Stimulated activated CD4-positive, alpha-beta T cell treated with anti-CD3 and anti-CD28 coated beads, Interleukin-4, amount 100 ng/mL, for 4 hours (primary cell): ENCODE measurements at places on chromosomes 4 and X.

DNA sequence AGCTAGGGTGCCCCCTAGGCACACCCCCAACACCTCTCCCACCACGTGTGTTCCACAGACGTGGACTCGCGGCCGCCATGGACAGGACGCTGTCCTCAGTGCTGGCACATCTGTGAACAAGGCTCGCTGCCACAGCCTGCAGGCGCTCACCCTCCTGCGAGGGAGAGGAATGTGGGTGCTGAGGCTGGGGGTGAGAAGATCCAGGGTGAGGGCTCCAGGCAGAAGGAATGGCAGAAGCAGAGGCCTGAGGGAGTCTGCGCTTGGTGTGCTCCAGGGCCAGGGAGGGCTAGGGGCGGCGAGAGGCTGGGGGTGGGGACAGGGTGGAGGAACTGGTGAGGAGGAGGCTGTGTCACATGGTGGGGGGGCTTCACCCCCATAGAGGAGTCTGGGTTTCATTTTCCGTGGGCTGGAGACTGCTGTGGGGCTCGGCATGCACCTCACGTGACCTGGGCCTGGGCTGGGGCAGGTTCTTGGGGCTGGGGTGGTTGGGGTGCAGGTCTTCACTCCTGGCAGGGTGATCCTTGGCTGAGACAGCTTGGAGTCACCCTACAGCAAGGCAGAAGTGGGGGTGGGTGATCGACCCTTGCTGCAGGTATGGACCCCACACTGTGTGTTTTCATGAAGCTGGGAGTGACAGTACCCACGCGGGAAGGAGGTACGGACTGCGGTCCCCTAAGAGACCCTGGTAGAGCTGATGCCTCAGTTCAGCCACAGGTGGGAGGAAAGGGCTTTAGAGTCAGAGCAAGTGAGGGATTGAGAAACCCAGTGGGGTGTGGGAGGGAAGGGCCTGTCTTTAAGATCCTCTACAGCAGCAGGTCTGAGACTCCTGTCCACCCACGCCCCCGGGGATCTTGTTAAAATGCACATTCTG lies 103.7 kb downstream of the PSAPL1 start:
- no peak for DNase-seq

GRCh38 chr4:13700021-13700857 lies 72.7 kb upstream of the BOD1L1 start:
- DNase-seq, result no peak

DNA sequence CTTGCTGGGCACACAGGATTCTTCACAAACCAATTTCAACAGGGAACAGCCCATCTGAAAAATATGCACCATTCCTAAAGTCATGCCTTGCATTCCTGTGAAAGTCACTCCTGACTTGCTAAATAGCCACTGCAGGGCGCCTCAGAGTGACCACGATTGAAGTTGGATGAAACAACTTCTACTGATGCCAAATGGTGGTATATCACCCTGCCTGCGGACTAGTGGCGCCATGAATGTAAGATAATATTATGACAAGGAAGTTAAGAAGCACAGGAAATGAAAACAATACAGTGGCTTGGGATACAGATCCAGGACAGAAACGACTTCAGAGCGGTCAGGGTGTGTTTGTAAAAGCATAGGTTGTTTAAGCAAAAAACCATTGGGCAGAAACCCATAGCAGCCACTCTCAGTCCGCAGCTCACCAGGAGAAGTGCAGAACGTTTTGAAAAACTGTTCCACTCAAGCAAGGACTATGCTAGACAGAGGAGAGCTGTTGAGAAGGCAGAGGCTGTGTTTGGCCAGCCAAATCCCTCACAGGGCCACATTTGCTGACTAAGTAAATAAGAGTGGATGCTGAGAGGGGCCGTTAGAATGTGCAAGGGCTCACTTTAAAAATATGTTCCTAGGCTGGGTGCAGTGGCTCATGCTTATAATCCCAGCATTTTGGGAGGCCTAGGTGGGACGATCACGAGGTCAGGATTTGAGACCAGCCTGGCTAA lies 250.4 kb downstream of the PTTG2 start:
- DNase-seq, result no peak

DNA sequence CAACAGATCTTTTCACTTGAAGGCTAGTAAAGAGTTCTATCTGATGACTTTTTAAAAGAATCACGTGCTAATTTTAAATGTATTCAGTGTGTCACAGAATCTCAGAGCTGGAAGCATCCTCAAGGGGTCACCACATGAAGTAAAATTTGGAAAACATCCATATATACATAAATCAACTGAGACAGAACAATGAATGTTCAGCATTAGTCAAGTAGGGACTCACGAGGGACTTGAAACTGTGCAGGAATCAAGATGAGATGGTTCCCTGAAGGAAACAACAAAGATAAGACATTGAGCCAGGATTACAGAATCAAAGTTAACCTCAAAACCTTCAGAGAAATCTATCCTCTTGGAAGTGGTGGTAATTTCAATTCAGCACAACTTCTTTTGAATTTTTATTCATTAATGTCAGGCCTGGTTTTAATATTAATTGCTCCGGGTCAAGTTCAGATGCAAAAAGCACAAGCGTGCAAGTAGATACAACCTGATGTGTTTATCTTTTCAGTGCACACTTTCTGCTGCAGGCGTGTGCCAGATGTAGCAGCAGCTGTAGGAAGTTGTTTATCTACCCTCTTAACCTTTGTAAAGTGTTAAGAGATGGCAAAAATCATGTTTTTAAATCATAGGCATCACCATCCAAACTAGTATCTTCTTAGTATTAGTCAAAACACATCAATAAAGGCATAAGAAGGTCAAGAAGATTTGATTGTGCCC lies 87.7 kb upstream of the SRD5A3 start:
- no peak for DNase-seq

DNA sequence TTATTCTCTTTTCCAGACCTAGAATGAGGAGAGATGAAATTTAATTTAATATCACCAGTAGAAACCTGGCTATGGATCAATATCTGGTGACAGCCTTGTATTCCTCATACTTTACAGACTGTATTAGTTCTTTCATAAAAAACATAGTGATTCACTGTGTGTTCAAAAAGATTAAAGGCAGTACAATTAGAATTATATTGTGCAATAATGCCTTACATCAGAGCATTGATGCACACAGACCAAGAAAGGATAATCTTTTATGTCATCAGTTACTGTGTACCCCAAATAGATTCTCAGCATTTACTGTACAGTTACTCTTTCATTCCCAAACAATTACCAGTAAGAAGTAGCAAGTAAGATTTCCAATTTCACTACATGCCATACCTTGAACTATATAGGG lies 260.5 kb upstream of the ANXA10 start:
- no peak for DNase-seq

- no peak for DNase-seq
These were observed 83.6 kb downstream of the JAKMIP1 start for GRCh38 chr4:6116696-6117285.

GRCh38 chrX:15909605-15910004 lies 55.0 kb upstream of the AP1S2 start:
- no peak for DNase-seq

DNA sequence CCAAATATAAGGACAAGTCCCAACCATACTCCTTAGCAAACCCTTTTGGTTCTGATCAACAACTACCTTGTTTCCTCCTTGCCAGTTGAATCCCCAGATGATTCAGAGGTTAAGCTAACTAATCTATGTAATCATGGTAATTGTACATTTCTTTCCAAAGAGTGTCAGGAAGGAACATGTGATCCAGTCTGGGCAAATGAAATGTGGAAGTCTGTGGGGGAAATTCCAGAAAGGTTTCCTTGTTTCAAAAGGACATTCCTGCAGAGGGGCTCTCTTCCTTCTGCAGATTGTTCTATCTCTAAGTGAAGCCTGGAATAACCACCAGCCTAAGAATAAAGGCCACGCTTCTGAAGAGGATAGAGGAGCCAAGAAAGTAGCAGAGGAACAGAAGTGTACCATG lies 7.0 kb downstream of the PRSS12 start:
- no peak for DNase-seq

- DNase-seq, result no peak
These were observed 32.1 kb downstream of the PIGG start for GRCh38 chr4:531076-531475.

DNA sequence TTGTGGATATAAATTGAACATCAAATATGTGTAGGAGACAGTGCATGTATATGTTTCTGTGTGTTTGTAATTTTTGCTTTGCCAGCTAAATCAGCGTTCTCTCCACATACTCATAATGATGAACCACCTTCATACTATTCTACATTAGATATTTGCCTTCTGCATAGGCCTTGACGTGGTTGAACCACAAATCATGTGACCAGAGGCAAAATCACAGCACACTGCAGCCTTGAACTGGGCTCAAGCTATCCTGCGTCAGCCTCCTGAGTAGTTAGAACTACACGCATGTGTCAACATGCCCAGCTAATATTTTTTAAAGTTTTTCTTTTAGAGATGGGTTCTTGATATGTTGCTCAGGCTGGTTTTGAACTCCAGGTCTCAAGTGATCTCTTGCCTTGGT lies 9.5 kb downstream of the UBQLN2 start:
- DNase-seq, result peak; percentile 1

DNA sequence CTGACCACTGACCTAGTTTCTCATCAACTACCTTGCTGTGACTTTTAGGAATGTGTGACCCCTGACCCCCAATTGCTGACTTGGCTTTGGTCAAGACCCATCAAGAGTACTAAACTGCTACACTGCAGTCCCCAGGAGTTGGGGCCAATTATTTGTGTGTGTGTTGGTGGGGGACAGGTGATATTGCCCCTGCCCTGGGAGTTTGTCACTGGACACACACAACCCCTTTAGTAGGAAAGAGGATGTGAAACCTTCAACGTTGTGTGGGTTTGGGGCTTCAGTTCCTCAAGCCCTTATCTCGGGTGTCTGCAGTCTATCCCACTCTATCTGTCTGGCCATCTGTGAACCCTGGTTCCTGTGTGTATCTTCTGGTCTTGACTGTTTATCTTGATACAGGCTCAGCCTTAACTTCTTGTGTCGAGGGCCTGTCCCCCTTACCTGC lies 6.5 kb downstream of the SASH3 start:
- DNase-seq, result no peak

DNA sequence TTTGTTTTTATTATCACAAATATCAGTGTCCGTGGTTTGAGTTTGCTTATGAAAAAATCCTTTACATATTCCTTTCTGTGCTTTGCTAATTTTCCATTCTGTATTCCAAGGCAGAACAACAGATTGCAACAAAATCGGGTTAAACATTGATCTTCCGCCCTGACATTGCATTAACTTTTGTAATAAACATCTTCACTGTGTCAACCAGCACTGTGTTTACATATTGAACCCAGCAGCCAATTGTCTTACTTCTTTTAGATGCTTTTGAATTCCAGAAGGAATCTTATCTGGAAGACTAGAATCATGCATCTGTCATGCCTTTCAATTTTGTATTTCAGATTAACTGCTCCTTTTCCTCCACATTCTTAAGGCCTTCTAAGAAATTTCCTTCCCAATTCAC lies 147.8 kb upstream of the CXXC4 start:
- DNase-seq, result no peak

GRCh38 chrX:9560219-9560618 lies 95.4 kb downstream of the TBL1X start:
- DNase-seq, result no peak

GRCh38 chrX:43753637-43754036 lies 97.5 kb downstream of the MAOA start:
- DNase-seq, result no peak

GRCh38 chr4:179867300-179867878 lies 2375.8 kb upstream of the TENM3 start:
- no peak for DNase-seq

DNA sequence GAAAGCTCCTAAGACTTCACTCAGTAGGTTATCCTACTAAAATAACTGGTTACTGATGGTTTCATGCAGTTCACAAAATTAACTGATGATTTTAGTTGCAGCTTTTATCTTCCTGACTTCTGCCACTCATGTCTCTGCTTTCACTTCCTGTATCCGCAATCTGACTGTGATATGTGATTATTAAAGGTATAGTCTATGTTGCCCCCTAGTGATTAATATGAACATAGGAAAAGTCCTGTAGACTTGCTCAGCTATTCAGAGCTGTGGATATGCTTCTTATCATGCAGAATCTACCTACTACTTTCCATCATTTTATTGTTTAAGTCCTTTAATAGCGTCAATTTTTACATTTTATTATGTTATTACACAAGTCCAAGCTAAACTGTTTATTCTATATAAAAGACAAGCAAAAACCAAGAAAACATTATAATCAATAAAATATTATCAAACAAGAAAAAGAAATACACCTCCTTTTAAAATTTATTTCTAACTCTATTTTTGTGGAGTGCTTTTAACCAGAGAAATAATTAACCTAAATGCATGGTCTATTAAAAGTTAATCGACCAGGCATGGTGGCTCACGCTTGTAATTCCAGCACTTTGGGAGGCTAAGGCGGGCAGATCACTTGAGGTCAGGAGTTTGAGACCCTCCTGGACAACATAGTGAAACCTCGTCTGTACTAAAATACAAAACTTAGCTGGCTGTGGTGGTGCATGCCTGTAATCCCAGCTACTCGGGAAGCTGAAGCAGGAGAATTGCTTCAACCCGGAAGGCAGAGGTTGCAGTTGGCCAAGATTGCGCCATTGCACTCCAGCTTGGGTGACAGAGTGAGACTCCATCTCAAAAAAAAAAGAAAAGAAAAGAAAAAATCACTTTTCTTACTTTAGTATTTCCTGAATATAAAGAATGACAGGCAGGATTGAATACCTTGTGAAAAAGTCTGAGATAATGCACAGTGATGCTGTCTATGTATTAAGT lies 40.4 kb upstream of the TLR2 start:
- no peak for DNase-seq

DNA sequence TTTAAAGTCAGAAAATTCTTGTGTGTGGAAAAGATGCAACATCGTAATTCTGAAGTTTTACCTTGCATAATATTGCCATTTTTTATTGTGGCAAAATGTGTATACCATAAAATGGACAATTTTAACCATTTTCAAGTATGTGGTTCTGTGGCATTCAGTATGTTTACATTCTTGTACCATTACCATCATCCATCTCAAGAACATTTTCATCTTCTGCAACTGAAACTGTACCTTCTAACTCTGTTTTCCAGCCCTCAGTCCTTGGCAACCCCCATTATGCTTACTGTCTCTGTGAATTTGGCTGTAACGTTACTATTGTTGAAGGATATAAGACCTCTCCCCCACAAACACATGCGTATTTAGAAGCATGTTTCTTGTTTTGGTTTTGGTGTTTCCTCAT lies 123.2 kb downstream of the BMPR1B start:
- no peak for DNase-seq

DNA sequence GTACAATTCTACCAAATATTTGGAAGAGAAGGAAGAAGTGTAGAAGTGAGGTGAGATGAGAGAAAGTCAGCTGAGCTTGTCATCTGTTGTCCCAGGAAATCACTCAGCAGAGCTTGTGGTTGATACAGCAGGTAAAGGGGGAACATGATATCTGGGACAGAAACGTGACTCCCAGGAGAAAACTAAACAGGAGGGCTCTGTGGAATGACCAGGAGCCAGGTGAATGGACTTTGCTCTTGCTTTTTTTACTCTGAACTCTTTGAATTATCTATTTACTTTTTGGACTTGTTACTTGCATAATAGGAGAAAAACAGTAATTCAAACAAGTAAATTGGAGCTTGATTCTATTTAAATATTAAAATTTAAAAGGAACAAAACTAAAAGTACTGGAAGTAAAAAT lies 555.6 kb upstream of the FRG1 start:
- DNase-seq, result no peak

GRCh38 chrX:46310815-46311497 lies 234.3 kb downstream of the ZNF674 start:
- no peak for DNase-seq

GRCh38 chr4:109864134-109864533 lies 16.2 kb downstream of the LRIT3 start:
- no peak for DNase-seq
